ENCODE measurements at places on chromosomes 1 and 21.

DNA sequence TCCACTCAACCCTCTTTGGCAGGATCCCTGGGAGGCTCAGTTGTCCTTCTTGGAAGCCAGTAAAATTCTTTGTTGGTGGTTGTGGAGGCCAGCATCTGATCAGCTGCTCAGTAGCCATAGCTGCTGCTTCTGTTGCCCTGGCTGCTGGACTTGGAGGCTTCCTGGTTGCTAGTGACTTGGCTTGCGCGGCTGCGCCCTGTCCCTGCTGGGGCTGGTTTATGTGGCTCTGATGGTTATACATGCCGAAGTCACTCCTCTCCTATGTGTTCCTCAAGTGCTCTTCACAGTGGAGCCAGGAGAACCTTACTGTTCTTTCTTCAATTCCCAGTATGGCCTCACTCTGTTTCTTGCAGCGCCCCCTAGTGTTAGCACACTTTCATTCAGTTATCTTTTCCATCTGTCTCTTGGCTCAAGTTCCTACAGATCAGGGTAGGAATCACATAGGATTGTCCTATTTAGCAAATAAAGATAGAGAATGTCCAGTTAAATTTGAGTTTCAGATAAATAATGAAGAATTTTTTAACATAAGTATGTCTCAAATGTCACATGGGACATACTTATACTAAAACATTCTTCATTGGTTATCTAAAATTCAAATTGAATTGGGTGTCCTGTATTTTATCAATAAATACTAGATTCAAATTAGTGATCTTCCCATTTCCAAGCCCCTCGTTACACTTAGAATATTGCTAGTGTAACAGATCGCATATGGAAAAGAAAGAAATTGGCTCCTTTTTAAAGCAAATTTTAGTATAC lies 176.5 kb downstream of the TGFB2 start:
- no peak for DNase-seq

- DNase-seq: no peak
Observed at GRCh38 chr1:225876900-225877510, 5.2 kb downstream of the TMEM63A start.

GRCh38 chr1:111762332-111762731 lies 6.6 kb downstream of the DDX20 start:
- no peak for DNase-seq

GRCh38 chr1:156033011-156033410 lies 12.3 kb upstream of the SSR2 start:
- no peak for DNase-seq

- DNase-seq: no peak
Observed at GRCh38 chr1:34478515-34479076, 276.3 kb upstream of the GJB5 start.

GRCh38 chr1:6207075-6207885 lies 1.4 kb downstream of the RNF207 start:
- DNase-seq: no peak

DNA sequence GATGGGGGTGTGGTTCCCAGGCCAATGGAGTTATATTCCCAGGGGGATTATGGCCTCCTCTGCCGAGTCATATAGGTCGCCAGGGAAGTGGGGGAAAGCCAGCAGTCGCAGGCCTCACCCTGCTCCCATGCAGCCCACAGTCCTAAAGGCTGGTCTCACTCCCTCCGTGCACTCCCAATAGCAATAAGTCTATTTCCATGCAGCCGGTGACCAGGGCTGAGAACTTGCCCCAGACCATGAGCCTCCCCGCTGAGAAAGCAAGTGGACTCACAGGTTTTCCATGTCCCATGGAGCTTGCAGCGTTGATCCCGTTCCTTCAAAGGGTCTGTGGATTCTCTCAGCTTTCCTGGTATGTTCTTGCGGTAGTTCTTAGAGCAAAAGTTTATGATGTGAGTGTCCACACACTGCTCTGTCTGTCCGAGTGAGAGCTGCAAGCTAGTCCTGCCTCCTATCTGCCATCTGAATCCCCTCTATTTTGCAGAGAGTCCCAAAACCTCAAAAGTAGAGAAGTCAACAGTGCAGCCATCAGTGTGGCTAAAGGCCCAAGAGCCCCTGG lies 81.7 kb upstream of the TMPRSS2 start:
- DNase-seq: no peak

DNA sequence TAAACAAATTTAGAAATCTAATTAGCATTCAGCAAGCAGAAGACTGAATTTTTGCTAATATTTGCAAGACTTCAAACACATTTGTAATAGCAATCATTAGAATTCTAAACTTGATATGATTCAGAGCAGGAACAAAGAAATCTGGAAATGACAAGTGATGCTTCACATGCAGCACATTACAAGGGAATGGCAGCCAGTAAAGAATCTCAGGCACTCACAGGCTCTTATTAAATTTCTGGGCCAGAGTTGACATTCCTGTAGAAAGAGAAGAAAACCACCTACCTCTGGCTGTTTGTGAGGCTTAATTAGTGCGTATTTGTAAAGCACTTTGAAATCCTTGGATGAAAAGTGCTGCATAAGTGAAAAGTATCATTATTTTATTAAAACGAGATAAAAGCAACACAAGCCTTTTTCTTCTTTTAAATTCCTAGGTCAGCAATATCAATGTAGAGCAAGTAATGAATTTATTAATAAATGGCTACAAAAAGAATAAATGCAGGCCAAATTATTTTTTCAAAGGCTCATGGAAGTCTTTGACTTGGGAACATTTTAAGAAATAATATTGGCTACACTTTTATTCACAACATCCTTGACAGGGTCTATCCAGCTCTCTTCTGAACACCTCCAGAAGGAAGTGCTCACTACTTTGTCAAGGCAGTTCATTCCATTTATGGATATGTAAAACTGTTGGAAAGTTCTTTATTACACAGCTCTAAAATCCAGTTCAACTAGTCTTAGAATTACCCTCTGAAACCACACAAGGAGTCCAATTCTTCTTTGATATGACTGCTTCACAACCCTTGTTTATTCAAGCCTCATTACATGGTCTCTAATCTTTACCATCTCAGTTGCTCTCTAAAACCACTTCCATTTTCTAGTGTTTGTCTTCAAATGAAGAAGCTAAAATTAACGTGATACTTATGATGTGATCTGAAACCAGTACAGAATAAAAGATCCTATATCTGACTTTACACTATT lies 32.1 kb upstream of the SCYL3 start:
- no peak for DNase-seq

DNA sequence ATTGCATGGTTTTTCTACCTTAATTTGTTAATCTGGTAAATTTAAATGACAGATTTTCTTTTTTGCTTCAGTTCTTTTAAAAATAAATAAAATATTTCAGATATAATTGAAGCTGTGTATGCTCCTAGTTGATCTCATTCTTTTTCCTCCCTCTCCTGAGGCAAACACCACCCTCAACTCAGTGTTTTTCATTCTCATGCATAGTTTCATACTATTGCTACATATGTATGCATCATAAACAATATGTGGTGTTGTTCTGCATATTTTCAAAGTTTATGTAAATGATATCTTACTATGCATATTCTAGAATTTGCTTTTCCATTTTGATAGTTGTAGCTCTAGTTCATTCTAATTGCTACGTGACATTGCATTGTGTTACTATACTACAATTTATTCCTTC lies 257.2 kb upstream of the POU3F1 start:
- no peak for DNase-seq

DNA sequence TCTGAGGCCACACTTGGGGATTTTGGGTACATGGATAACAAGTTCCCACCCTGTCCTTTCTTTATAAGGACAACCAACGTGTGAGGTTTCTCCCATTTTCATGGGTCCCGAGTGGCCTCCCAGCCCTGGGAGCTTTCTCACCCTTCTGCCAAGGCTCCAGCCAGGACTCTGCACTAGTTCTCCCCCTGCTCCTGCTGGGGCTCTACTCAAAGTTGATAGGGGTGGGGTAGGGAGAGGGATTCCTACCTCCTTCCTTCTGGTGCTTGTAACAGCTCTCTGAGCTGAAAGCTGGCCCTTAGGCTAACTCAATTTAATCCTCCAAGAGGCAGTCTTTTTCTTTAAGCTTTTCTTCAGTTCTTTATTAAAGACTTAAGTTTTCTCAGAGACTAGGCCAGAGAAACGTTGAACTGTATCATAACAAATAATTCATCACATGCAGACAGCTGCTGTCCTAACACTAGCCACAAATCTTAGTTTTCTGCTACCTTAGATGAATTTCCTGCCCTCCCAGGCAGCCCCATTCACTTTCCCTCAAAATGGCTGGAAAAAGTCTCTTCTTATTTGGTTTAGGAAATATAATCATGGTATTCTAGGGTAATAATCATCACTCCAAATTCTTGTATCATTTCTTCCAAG lies 22.4 kb upstream of the DR1 start:
- no peak for DNase-seq

GRCh38 chr1:171674431-171675405 lies 22.2 kb upstream of the MYOC start:
- no peak for DNase-seq

DNA sequence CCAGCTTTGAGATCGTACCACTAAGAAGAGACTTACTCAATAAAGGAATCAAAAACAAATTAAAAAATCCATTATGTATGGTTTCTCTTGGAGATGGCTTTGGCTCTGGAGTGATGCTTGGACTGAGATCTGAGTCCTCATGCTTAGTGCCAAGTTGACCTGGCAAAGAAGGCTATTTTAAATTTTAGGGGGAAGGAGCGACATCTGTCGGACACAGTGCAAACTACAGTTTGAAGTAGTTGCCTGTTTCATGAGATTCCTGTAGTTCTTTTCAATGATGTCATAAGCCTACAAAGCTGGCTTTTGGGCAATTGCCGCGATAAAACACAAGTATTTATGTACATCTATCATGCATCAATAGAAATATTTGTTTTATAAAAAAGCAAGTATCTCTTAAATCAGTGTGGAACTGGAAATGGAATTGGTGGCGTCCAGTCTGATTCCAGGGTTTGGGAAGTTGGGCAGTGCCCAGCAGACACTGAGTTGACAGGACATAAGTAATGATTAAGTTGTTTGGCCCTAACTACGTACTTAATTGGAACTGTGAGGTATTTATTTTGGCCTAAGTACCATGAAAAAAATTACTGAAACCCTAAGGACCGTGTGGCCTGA lies 50.0 kb downstream of the TBCE start:
- peak; percentile 26 for DNase-seq

GRCh38 chr1:166167572-166167925 lies 748 bp upstream of the FAM78B start:
- no peak for DNase-seq

DNA sequence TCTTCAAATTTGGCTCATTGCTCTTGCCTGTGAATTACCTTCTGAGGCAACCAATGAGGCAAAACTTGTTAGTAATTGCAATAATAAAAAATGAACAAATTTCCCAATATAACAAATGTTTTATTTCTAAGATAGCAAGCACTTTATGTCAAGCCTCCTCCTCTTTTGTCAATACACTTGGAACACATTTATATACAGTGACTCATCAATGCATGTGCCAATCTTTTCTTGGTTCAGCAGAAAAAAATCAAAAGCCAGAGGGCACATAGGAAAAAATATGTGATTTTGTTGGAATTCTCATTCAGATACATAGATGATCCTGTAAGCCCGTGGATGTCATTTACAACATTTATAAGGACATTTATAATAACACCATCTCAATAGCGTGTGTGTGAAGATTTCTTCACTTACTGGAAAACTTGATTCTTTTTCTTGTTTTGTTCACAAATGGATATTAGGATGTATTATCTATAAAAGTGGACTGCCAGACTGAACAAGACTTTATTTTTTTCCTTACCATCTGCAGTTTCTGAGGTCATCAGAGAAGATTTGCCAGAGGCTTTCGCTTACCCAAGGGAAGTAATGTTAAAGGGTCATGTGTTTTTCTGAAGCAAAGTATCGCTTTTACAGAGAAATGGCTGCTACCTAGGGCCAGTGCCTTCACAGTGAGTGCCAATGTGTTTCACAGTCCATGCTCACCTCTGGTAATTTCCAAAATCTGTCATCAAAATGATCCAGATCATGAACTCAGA lies 645.7 kb upstream of the PTBP2 start:
- DNase-seq: no peak

DNA sequence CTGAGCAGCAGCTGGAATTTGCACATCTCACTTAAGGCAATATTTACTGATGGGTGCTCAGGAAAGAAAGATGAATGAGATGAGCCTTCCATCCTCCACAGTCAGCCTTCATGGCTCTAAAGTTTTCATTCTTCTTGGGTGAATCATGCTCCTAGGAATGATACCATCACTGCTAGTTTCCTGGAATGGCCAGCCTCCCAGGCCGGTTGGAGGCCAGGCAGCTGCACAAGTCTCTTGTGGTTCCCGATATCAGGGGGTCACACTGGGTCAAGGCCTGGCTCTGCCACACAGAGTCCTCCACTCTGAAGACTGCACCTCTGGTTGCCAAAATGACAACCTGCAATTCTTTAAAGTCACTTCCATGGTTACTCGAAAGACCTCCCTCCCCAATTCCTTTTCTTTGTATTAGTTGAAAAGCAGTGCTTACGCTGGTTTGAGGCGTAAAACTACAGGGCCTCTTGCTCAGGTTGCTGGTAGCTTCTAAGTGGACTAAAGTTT lies 46.2 kb upstream of the PALMD start:
- no peak for DNase-seq
